Fibroblast of skin of abdomen (primary cell): ENCODE measurements at places on chromosomes 4 and X.

DNA sequence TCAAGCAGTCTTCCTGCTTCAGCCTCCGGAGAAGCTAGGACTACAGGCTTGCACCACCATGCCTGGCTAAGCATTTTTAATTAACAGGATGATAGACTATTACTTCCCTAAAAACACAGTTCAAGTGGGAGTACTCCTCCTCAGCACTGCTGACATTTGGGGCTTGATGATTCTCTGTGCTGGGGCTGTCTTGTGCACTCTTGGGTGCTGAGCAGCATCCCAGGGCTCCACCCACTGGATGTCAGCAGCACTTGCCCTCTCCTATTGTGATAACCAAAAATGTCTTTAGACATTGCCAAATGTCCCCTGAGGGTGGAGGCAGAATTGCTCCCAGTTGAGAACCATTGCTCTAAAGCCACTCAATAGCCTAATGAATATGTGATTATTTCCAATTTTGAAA, 60.4 kb downstream of the CLCN4 start:
- no peak for DNase-seq

DNA sequence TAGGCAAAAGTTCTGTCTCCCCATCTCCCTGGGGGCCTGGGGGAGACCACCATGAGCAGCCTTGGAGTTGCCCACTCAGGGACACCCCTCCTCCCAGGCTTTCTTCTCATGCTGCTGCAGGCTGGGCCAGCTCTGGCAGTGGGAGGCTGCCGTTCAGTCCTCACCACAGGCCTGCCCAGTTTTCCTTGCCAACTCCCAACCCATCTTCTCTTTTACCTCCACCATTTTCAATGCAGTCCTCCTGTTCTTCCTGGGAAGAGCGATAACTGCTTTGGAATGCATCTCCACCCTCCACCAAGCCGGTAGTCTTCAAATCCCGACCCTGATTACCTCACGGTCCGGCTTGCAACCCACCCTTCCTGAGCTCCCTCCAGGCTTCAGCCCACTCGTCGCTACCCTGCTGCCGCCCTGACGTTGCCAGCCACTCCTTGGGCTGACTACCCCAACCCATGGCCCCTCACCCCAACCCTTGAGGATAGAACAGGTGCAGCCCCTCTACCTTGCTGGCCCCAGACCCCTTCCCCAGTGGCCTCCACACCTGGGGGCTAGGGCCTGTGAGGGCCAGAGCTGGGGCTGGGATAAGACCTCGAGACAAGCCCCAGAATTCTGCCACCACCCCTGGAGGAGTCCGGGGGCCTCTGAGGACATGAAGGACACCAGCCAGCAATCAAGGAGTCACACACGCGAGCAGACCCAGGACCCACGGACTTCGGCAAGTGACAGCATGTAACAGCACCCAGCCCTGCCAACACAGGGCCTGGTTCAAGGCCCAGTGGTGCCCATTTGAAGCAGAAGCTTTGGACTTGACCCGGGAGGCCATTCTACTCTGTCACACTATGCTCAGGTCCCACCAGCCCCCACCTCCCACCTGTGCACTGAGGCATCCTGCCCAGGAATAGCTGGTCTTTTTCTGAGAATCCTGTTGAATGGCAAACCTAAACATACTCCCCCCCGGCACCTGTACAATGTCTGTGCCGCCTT, 9.2 kb downstream of the WDR1 start:
- DNase-seq, result no peak

- DNase-seq, result no peak
Observed at GRCh38 chrX:113651306-113651705, 810.7 kb upstream of the AMOT start.

DNA sequence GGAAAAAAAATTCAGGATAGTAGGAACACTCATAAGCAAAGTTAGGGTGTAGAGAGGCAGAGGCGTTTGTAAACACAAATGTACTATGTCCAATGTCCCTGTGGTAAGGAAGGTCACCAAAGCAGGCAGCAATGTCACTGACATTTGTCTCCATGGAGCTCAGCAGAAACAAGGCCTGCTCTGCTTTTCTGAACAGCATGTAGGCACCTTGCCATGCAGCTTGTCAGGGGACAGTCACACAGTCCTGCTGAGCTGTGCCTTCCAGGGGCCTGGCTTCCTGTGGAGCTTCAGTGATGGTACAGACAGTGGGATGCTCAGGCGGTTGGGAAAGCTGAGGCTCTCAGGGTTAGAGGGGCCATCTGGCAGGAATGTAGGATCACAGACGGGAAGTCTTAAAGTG, 74.5 kb upstream of the HS3ST1 start:
- DNase-seq, result no peak

DNA sequence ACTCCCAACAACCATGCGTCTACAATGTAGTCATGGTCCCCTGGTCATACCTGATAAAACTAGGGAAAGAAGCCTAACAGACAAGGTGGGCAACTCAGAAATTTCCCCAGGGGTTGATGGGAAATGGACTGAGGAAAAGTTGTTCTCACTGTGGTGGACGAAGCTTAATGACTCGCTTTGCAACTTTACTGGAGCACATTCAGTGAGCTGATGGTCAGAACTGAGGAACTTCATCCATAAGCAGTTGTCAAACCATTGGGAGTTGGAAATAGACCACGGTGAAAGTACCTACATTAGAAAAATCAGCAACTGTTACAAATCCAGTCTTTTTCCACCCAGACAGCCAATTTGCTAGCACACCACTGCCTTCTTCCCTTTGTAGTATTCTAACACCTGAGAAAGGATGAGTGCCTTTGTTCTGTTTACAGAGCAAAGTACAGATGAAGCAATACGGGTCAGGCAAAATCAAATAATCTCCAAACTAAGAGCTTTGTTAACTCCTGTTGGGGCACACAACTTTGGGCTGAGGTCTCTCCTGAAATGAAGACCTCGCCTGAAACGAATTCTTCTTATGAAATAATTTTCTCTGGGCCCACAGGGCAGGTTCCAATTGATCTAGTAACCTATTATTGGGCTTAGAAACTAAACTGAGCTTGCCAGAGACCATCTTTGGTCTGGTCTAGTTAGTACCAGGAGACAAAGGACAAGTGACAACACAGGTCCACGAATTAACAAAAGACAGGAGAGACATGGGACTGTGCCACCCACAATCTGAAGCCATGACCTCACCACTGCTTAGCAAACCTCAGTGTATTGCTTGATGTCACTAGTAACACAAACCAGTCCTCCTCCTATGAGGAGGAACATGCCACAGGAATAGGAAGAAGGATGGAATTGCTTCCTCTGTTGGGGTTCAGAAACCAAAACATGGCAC, 58.9 kb upstream of the NFKB1 start:
- no peak for DNase-seq

DNA sequence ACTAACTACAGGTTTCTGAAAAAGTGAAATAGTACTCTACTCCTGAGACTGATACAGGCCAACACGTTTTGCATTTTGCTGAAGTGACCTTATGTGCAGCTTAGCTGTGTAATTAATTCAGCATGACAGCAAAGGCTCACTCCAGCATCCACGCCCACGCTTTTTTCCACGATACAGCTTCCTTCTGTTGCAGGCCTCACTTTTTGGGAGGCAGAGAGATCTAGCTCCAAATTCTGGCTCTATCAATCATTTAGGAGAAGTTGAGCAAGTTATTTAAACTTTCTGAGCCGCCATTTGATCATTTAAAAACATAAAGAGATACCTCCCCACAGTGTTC, 160.3 kb downstream of the AFAP1 start:
- peak; percentile 45 for DNase-seq

- DNase-seq, result no peak
Observed at GRCh38 chr4:2968381-2968780, 5.0 kb downstream of the GRK4 start.

GRCh38 chr4:2924765-2925301, 38.4 kb downstream of the NOP14 start:
- no peak for DNase-seq

DNA sequence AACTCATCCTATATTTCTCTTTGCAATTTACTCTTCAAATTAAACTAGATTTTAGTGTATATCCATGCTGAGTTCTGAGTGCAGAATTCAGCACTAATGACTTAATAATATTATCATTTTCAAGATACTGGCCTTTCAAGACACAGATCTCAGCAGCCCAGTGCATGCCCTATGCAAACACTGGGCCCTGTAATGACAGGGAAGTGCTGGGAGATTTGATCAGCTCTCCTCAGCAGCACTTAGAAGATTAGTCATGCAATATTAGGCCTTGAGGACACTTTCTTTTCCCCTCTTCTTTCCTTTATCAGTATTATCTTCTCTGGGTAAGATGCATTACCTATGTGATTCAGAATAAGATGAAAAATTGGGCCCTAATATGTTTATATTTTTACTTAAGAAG, 207.1 kb downstream of the PPP3CA start:
- no peak for DNase-seq

GRCh38 chrX:25527596-25527995, 511.8 kb upstream of the ARX start:
- no peak for DNase-seq

- no peak for DNase-seq
Observed at GRCh38 chr4:149835280-149835679, 19.6 kb upstream of the IQCM start.

- DNase-seq, result no peak
Observed at GRCh38 chrX:120207009-120207605, 43.5 kb upstream of the ZBTB33 start.

DNA sequence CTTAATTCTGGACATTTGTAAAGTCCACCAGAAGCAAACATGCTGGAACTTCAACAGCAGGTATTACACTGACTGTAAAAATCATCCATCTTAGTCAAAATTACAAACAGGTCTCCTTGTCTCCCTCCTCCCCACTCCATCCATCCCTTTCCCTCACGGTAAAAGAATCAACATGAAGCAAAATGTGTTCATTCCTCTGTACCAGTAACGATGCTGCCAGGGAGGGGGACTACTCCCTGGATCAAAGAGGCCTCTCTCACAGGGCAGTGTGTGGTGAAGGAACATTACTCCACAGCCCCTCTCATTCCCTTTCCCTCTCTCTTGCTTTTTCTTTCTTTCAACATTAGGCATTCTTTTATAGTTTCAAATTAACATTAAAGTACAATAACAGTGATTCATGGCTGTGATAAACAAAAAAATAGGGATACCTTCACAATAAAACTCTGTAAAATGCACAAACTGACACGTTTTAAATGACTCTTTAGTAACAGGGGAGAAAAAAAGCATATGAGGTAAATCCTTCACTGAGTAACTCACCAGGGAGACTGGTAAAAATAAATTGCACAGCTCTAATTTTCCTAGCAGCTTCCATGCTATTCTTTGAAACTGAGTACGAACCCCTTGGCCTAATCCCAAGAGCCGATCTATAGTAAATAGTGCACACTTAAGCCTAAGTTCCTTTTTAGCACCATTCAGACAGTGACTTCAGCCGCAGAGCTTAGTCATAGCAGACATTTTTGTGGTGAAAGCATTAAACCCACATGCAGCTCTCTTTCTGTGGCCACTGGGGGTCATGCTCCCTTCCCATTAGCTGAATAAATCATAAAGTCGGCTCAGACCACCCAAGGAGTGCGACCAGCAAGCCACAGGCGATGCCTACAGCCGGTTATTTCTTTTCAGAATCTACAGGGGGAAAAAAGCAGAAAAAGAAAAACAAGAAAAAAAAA, 215.6 kb upstream of the GYPA start:
- peak; percentile 99 for DNase-seq

DNA sequence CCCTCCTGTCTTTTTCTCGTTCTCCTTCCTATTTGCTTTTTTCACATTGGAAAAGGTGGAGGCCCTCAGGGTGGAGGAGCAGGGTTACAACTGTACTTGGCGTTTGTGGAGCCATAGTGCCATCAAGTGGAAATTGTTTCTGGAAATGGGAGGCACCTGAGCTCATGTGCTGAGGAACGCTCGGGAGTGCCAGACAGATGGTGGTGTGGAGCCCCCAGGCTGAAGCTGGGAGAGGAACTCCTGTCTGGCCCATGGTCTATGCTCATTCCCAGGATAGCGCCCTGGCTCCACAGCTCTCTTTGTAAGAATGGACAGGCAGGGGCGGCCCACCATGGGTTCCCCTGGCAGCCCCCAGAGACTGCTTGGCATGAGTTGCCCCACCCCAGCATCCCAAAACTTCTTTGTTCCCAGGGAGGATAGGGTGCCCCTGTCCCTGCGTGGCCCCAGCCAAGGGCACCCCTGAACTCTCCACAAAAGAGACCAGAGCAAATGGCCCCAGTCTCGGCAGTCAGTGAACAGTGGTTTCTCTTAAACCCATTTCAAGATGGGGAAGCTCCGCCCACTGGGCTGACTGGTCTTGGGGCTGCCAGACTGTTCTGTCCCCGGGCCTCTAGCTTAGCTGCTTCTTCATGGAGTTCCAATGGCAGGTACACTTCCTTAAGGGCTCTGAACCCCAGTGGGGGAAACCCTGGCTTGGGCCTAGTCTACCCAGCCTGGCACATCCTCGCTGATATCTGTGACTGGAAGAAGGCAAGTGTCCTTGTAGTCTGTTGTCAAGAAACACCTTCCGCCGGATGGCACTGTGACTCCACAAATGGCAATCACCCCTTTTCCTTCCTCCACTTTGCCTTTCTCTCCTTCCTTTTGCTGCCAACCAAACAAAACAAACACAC, 70.1 kb downstream of the NBDY start:
- DNase-seq, result no peak

DNA sequence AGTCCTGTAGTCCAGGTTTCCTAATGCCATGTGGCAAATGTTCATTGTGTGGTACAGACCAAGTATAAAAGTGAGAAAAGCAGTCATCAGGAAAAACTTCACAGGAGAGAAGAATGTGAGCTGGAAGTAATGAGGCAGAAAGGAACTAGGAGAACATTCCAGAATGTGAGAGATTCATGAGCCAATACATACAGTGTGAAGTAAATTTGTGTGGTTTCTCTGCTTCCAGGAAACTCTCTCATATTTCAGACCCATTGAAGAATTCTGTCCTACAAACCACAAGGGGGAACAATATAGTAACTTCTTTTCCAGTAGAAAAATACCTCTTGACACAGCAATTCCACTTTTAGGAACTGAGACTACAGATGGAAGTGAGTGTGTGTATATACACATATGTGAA, 136.5 kb downstream of the RNF150 start:
- DNase-seq, result peak; percentile 91

DNA sequence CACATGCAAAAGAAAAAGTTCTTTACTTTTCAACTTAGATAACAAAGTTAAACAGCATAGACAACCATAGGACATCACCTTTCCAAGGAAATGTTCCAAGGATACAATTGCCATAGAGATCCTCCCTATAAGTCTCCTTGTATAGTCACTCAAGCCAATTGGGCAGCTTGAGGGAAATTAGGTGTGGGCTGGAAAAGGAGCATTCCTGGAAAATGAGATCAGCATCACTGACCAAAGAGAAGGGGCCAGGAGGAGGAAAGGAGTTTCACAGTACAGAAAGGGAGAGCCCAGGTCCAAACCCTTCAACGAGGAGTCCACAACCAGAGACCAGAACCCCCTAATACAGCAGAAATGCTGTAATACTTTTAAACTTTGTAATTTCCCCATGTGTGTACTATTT, 91.5 kb upstream of the PPARGC1A start:
- DNase-seq, result no peak

DNA sequence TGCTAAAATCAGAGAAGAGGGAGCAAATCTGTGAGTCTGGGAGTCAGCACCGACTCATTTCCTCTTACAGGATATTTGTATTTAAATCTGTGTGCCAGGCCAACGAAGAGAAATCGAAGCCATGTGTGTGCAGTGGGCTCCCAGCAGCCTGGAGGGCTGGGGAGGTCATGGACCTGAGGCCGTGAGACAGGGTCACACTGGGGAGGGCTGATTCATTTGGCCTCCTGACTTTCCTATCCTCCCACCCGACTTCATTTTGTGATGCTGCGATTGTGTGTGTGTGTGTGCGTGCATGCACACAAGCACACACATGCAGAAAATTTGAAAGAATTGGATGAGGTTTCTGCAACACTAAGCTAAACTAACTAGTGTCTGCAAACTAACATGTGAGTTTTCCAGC, 48.7 kb upstream of the STX18 start:
- DNase-seq, result peak; percentile 57
